ENCODE measurements at places on chromosomes 13 and 19.

GRCh38 chr13:112615391-112615790, 27.4 kb upstream of the TUBGCP3 start:
- DNase-seq = no peak

DNA sequence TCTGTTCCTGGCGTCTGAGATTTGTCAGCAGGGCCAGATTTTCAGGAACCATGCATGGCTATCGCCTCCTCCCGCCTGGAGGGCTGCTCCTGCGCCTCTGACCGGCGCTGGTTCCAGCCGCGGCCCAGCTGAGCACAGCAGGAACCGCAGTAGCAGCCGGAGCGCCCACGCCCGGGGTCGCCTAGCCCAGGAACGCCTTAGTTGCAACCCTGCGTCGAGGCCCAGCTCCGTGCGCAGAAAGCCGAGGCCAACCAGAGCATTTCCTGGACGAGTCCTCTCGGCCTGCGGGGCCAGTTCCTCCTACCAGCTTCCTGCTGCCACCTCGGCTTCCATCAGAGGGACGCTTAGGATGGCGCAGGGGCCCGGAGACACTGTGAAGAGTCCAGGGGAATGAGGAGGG, 74.9 kb downstream of the ZNF492 start:
- DNase-seq = no peak

- no peak for DNase-seq
These were observed 5.8 kb upstream of the DYRK1B start for GRCh38 chr19:39839678-39840327.

- DNase-seq = peak; percentile 83
These were observed 24.6 kb downstream of the NOSIP start for GRCh38 chr19:49555600-49556411.

GRCh38 chr13:40389081-40389641, 277.3 kb downstream of the FOXO1 start:
- no peak for DNase-seq

GRCh38 chr19:18860725-18861124, 29.0 kb downstream of the UPF1 start:
- DNase-seq = no peak

DNA sequence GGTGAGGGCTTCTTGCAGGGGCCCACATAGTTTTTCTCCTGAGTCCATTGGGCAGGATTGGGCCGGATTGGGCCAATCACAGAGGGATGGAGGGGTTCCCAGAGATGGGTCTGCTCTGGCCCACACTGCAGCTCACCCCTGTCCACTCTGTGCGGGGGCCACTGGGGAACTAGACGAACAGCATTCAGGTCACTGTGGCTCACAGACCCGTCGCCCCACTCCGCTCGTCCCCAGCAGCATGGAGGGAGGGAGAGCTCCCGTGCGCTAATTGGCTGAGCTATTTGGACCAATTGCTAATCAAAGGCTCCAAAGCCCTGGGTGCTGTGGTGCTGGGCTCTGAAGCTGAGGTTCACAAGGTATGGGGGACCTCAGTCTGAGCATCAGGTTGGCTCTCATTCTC, 11.3 kb downstream of the NACC1 start:
- no peak for DNase-seq

DNA sequence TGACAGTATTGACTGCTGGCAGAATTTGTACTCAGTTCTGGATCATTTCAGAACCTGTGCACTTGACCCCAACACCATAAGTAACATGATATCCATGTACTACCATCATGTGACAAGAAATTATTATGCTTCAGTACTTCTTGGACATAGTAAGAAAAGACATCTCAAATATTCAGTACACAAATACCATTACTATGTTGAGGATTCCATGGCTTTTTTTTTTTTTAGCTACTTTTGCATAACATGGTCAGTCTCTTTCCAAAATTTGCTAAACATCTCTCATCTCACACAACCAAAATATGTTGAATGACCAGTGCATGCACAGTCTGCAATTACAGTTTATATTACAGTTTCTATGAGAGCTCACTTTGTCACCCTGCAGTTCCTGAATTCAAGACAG, 85.3 kb downstream of the FLT1 start:
- no peak for DNase-seq

- DNase-seq = no peak
These were observed 22.4 kb downstream of the TNFRSF19 start for GRCh38 chr13:23592596-23592995.

GRCh38 chr13:99496184-99497142, 4.8 kb upstream of the TM9SF2 start:
- no peak for DNase-seq

- DNase-seq = no peak
These were observed 7.8 kb downstream of the ABCA7 start for GRCh38 chr19:1047696-1048147.

- DNase-seq = no peak
These were observed 1274.1 kb upstream of the SPRY2 start for GRCh38 chr13:81615031-81615430.

DNA sequence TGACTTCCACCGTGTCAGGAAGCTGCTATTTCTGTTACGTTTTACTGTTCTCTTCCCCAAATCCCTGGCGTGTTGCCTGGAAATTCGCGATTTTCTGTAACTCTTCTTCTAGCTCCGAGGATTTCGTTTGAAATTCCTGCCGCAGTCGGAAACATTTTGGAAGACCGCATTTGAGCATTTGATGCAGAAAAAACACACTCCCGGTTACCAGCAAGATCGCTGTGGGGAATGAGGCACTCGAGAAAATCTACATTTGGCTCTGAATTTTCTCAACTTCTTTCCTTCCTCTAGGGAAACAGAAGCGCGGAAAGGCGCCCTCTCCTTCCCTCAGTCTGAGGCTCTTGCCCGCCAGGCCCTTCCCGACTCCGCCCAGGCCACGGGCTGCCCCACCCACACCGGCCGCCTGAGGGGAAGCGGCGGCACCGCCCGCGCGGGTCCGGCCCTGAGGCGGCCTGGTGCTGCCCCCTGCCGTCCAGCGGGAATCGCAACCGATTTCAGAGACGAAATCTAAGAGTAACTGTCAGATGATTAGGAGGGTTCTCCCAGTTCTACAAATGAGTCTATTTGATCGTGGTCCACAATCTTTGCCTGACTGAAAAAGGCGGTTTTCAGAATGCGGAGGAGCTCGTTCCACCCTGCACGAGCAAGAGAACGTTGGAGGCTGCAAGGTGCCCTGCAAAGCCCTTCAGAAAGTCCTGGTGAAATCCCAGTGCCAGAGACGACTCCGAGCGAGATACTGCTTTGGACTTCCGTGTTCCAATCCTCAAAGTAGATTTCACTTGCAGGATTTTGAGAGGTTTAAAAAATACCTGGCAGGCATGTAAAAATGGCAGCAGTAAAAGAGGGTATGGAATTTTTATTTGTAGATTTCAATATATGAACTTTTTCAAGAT, 18.4 kb upstream of the TUBGCP3 start:
- peak; percentile 95 for DNase-seq

GRCh38 chr13:99217461-99218110, 16.9 kb downstream of the UBAC2 start:
- no peak for DNase-seq

GRCh38 chr19:2429917-2430535, 2.6 kb upstream of the TIMM13 start:
- DNase-seq = no peak

- DNase-seq = no peak
These were observed 37.6 kb downstream of the SPRY2 start for GRCh38 chr13:80303225-80303811.

GRCh38 chr19:33350538-33351309, 22.8 kb upstream of the CEBPG start:
- no peak for DNase-seq

GRCh38 chr13:111322916-111323331, 2.5 kb downstream of the TEX29 start:
- DNase-seq = peak; percentile 42

GRCh38 chr13:47598340-47598911, 402.6 kb downstream of the SUCLA2 start:
- no peak for DNase-seq

- DNase-seq = no peak
These were observed 13.8 kb upstream of the CYP4F2 start for GRCh38 chr19:15911599-15912235.

DNA sequence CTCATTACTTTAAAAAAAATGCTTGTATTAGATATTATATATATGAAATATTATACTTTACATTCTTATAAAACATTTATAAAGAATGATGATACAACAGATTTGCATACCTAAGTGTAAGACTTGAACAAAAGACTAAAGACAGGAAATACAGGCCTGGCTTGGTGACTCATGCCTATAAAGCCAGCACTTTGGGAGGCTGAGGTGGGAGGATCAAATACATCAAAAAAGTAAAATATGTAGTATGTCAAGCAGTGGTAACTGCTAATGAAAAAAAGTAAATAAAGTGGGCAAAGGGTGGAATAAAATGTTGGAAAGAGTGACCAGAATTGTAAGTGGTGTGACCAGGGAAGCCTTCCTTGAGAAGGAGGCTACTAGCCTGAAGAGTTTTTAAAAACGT, 133.7 kb downstream of the GGACT start:
- no peak for DNase-seq

DNA sequence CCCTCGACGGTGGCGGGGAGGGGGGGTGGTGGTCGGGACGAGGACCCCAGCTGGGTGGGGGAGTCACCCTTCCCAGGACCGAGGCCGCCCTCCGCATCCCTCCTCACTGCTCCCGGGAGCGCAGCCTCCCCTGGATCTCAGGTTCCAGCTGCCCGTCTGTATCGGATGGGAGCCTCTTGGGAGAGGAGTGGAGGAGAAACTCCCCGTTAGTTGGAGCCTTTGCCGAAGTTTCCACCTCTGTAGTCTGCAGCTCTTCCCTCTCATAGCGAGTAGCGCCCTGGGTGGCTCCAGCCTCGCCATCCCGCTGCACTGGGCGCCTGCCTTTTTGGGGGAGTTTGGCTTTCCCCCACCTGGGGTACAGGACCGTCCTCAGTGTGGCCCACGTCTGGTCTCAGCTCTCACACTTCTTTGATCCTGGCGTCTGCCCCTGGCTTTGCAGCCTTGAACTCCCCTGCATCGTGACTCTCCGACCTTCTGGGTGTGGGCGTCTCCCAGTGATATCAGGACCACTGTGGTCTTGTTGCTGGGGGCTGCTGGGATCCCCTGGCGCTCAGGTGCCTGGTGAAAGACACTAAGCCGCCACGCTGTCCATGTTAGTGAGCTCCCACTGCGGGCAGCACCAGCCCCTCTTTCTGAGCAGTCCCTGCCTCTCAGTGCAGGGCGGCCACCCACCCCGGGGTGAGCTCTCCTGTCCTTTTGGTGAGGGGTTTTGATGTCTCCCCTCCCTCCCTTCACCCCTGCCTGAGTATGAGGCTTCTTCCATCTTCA, 1.1 kb downstream of the CNOT3 start:
- no peak for DNase-seq

DNA sequence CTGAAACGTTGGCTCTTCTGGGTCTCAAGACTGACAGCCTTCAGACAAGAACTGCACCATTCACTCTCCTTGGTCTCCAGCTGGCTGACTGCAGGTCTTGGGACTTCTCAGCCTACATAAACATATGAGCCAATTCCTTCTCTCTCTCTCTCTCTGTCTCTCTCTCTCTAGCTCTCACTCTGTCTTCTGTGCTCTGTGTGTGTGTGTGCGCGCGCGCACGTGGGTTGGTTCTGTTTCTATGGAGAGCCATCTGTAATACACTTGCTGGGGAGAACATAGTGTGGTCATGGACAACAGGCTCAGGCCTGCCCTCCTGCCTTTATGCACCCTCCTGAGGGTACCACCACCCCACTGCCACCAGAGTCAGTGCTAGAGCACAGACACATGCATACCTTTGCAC, 13.7 kb upstream of the SERPINE3 start:
- no peak for DNase-seq

DNA sequence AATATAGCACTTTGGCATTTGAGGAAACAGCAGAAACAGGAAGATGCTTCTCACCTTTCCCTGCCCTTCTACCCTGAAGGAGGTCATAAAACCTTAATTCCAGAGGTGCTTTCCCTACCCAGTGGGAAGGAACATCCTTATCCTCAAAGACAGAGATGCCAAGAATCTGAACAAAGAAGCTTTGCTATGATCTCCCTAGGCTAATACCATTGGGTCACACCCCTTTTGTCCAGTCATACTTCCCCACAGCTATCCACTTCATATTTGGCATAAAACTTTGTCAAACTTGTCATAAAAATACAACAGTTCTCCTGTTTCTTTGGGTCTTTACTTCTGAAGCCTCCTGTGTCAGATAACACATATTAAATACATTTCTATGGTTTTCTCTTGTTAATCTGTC, 21.7 kb upstream of the RXFP2 start:
- no peak for DNase-seq

DNA sequence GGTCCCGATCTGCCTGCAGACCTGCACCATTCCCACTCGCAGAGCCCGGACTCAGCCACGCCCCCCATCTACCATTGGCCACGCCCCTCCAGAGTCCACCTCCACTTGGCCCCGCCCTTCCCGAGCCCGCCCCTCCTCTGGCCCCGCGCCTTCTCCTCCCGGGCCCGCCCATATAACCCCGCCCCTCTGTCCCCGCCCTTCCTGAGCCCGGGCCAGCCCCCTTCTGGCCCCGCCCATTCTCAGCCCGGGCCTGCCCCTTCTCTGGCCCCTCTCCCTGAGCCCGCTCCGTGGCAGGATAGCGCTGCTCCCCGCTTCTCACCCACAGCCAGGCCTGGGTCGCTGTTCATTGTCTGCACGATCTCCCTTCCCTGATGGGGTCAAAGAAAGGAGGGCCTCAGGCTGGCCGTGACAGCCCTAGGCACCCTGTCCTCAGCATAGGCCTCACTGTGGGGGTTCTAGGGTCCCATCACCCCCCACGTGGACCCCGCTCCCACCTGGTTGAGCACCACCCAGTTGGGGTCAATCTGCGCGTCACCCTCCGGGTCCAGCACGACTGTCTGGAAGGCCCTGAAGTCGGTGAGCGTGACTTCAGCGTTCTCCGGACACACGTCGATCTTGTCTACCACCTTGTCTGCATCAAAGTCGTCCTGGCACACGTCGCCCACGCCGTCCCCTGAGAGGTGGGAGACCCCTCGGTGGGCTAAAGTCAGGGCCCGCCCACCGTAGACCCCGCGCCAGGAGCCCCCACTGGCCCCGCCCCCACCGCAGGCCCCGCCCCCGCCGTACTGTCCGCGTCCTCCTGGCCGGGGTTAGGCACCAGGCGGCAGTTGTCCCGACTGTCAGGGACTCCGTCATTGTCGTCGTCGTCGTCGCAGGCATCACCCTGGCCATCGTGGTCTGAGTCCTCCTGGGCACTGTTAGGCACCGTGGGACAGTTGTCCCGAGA, 5.7 kb downstream of the COMP start:
- DNase-seq = peak; percentile 86

DNA sequence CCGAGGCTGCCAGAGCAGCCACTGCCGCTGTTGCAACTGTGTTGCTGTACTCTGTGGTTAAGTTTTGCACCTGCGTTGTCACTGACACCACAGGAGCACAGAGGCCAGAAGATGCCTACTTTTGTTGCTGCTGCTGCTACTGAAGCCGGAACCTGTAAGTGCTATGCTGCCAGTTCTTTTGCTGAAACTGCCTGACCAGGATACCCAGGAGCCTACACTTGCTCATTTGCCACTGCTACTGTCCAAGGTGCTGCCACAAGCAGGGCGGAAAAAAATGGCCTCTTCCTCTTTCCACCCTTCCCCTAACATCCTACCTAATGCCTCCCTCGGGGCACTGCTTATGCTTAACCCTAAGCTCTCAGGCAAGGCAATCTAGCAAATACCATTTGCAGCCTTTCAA, 29.0 kb upstream of the NBEA start:
- DNase-seq = peak; percentile 47

- DNase-seq = no peak
These were observed 18.4 kb upstream of the KPNA3 start for GRCh38 chr13:49810567-49811526.
